ENCODE measurements at places on chromosomes 1 and 21.

- no peak for DNase-seq
Observed at GRCh38 chr1:95660736-95661135, 426.7 kb downstream of the RWDD3 start.

- DNase-seq: no peak
Observed at GRCh38 chr1:56917356-56917755, 48.5 kb downstream of the C8B start.

GRCh38 chr1:178330153-178330552 lies 166.6 kb downstream of the CLEC20A start:
- no peak for DNase-seq

GRCh38 chr1:3577711-3578432 lies 33.4 kb downstream of the MEGF6 start:
- DNase-seq: no peak

DNA sequence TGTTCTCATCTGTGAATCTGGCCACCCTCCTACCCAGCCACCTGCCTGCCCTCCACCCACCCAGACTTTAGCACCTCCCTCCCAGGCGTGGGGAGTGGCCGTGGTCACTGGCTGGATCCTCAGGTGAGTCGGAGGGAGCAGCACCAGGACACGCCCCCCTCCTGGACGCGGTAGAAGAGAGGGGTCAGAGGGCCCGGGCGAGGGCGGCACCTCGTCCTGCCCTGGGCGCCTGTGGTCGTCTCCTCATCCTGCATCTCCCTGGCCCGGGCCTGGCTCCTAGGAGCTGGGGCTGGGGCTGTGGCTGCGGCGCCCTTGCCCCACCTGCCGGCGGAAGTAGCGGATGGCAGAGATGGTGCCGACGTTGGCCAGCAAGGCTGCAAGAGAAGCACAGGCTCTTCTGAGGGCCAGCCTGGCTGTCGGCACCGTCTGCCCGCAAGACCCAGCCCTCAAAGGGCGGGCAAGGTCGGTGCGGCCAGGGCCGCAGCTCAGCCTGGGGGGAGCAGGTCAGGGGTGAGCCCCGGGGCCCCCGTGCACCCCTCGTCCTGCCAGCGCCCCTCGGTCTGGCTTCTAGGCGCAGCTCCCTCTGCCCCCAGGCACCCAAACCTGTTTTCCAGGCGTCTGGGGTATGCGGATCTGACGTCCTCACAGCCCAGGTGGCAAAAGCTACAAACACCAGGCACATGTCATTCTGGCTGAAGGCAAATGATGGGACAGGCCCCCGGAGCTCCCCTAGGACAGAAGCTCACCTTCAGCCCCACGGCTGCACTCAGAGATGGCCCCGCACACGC lies 5.8 kb downstream of the PERM1 start:
- peak; percentile 44 for DNase-seq

- no peak for DNase-seq
Observed at GRCh38 chr1:154730259-154730658, 122.3 kb upstream of the ADAR start.

- DNase-seq: no peak
Observed at GRCh38 chr1:111707906-111708305, 31.3 kb downstream of the INKA2 start.

DNA sequence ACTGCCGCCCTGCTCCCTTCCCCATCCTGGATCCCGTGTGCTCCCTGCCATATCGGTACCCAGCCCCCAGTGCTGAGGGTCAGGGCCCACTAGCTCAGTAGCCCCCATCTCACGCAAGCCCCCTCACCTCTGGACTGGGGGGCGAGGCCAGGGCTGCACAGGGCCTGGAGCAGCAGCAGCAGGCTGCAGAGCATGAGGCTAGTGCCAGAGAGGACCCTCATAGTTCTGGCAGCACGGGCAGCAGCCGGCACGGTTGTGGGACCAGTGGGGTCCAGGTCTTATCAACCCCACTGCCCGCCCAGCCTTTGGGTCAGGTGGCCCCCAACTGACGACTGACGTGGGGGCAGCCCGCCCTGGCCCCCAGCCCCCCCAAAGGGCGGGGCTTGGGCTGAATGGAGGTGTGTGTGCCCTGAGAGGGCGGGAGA lies at the start of gene MATN1:
Gene MATN1 (minus strand): TSS at position 255 of the 425 bp plus-strand sequence. CDS start 34 bp downstream, at position 221.
- no peak for DNase-seq

GRCh38 chr1:84493747-84494146 lies 12.4 kb upstream of the SPATA1 start:
- no peak for DNase-seq

DNA sequence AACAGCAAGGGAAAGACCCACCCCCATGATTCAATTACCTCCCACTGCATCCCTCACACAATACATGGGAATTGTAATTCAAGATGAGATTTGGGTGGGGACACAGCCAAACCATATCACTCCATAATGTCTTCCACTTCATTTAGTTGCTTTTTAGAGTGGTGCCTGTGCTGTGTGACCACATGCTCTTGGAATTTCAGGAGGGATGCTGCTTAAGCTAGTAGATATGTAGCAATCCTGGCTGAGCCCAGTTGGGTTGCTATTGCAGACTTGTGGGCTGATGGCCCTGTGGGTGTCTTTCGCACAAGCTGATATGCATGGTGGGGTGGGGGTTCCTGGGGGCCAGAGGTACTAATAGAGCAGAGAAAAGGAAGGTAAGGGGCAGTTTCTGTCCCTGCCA lies 160.4 kb upstream of the SYT6 start:
- DNase-seq: no peak

- no peak for DNase-seq
Observed at GRCh38 chr1:201850053-201850397, 21.1 kb downstream of the IPO9 start.

DNA sequence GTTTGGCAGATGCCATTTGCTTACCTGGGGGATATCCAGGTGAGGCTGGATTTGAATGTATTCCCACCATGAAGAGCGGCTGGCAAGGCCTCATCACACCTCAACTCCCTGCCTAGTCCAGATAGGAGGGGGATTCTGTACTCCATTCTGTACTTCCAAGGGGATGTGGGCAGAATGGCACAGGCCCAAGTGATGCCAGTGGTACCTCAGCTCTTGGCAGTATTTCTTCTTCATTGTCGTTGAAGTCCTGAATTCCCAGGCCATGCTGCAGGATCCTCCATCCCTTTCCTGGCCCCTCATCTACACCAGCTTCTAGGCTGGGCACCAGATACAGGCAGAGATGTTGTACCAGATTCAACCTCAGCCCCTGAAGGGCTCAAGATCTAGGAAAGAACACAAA lies 47.9 kb downstream of the KLHDC7A start:
- DNase-seq: no peak

GRCh38 chr21:28410256-28410655 lies 582.4 kb downstream of the LTN1 start:
- DNase-seq: no peak

DNA sequence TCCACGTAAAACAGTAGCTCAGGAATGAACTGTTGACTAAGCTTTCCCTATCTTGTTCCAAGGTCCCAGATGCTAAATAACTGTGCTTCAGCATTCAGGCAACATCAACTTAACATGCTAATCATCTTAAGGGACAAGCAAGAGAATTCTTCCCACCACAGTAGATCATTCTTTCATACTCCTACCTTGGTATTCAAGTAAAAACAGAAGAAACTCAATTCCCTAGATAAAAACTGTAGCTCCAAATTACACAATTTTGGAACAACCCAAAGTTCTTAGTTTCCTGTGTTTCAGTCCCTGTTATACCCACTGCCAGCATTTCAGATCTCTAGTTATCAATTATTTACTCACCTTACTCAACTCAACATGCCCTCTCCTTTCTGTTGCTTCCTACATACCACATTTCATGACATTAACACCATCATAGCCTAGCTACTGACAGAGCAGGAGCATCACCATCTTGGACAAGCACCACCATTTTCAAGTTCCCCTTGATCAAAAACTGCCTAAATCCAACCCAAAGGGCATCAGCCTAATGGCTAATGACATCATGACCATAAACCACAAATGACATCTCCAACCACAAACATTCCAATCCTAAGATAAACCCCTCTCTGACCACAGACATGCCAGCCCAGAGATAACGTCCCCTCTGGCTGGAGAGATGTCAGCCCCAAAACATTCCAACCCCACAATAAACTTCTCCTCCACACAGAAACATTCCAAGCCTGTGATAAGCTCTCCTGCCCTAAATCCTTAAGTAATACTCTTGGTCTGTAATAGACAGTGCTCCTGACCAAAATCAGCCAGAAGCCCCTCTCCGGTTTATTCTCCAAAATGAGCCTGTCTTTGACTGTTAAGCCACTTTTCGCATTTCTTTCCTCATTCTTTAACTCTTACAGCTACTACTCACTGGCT lies 191.2 kb downstream of the RERE start:
- DNase-seq: no peak

DNA sequence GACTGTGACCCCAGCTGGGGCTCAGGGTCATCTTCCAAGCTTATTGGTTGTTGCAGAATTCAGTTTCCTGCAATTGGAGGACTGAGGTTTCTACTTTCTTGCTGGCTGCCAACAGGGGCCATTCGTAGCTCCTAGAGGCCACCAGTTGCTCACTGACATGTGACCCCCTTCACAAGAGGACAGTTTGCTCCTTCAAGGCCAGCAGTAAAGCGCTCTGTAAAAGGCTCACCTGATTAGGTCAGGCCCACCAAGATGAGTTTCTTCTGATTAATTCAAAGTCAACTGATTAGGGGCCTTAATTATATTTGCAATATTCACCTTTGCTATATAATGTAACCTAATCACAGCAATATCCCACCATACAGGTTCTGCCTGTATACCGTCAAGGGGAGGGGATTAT lies 68.9 kb downstream of the SLC9A1 start:
- no peak for DNase-seq

GRCh38 chr1:109687641-109688499 lies at the start of gene GSTM1:
Gene GSTM1 (plus strand): TSS chr1:109687817. CDS start chr1:109687874, 57 bp downstream.
- DNase-seq: peak; percentile 79

DNA sequence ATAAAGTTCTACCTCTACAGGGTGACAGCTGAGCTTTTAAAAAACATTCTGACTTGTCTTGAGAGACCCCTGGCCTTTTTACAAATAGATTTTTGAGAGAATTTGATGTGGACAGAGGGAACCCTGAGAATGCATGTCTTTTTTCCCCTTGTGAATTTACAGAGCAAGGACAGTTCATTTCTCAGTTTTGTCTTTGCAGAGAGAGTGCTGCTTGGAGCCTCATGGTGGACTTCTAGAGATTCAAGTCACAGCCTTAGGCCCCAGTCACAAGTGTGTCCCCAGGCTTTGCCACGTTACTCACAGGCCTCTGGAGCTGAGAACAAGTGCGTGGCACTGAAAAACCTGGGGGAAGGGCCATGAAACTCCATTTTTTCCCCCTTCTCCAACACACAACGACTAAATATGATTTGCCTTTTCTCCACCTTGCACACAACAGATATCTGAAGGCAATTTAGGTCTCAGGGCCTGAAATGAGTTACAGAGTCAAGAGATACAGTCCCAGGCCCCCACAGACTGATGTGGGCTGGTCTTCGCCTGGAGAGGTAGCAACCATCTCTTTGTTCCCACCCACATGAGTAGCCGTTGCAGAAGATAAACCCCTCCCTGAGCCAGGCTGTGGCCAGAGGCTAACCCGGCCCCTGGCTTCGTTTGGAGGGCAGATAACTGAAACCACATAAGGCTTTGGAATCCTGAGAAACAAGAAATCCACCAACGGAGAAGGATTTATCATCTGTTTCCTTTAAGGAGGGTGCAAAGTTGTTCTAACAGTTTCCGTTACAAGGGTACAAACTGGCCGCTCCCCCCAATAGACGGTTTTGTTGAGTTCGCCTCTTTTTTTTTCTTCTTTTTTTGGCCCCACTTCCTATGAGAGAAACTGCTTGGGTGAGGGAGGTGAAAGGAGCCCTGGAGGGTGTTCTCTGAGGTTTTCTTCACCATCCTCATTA lies 1.0 kb upstream of the PIGV start:
- DNase-seq: no peak

GRCh38 chr1:54016343-54017282 lies 1.4 kb downstream of the LDLRAD1 start:
- no peak for DNase-seq

GRCh38 chr1:183472488-183473216 lies at the start of gene SMG7:
Gene SMG7 (plus strand): TSS chr1:183472499. CDS start chr1:183472621, 122 bp downstream.
- DNase-seq: peak; percentile 21

DNA sequence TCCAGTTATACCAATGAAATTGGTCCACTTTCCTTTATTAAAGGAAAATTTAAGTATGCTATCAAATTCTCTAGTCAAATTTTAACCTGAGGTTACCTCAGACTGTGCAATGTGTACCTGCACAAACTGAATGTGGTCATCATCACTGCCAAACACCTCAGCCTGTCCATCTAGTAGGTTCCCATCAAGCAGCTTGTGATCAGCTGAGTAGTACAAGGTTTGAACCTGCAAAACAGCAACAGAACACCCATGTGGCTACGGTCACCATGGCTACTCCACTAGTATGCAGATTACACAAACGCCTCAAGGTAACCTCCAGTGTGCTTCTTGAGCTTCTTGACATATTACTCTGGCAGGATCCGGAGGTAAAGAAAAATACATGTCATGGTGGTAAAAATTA lies 11.6 kb downstream of the IVNS1ABP start:
- DNase-seq: no peak

DNA sequence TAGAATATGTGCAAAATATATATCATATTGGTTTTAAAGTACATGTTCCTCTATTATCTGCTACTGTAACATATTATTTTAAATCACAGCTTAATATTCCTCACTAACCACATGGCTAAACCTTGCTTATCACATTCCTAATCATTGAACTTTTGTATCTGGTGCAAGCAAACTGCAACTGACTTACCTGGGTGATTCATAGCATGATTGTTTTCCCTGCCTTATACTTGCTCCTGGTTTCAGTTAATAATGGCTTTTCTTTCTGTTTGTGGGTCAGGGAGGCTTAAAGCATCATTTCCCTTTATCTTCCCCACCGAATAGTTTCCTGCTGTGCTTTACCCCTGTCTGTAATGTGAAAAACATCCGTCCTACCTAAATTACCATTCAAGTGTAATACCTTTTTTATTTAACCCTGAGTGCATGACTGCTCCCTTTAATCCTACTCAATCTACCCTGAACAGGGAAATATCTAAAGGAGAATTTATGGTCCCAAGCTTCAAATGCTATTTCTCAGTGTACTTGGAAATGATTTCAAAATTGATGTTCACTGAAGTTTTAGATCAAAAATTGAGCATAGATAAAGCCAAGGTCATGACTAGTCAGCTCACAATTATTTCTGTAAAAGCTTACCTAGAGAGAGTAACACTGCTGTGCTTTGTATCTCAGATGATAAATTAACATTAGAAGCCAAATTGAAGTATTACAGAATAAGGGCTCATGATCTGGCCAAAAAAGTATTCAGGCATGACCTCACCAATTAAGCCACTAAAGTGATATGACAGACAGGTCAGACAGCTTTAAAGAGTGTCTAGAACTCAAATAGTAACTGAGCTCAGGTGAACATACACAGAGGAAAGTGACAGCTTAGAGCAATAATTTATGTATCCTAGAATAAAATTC lies 507.1 kb downstream of the BRINP3 start:
- DNase-seq: no peak

GRCh38 chr1:37795340-37796125 lies 1.9 kb downstream of the MANEAL start:
- no peak for DNase-seq
